ENCODE measurements at places on chromosomes 5 and 9. TPM values are rescaled to one million over a fixed set of nuclear protein-coding genes. Genes with fewer than 3 reads are reported as not detected.

Gene FCN2
- total RNA-seq, result not detected

GRCh38 chr9:81621785-81622259, 67.5 kb downstream of the TLE1 start:
- no peaks in the 10 kb centered on the region for H3K4me1 ChIP-seq
- DNase-seq, result no peak
- H3K4me3 ChIP-seq, result no peak overlapping the region
- no peaks in the 10 kb centered on the region for H3K27me3 ChIP-seq
- H3K27ac ChIP-seq, result no peak overlapping the region

Gene PGM5
- 145 TPM for total RNA-seq

- DNase-seq, result no peak
- H3K27ac ChIP-seq, result no peak overlapping the region
- H3K27me3 ChIP-seq, result no peaks in the 10 kb centered on the region
Measured at GRCh38 chr5:108801301-108801700, 53.6 kb downstream of the FER start.

DNA sequence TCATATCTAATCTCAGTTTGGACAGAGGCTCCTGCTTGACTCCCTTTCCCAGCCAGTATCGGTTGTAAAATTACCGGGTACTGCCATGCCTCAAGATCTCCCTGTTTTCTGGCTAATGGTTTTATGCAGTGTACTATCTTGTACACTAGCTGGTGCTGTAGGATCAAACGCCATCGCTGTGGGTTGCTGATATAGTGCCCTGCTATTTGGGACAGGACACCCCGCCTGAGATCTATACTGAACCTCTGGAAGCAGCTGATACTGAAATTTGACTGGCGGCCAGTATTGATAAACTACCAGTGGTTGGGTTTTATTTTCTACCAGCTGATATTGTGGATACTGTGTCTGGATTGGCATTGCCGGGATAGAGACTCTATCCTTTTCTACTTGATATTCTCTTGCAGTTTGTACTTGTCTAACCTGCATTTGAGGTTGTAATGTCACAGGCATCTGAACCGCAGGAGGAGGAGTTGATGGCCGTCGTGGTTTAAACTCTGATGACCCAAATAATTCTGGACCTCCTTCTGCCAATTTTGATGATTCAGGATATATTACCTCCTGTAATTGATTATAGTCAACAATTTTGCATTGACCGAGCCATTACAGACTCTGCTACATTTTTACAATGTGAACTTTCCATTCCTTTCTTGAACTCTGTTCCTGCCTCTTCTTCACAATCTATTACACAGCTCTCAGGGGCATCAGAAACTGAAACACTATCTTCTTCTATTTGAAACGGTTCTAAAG, 112.5 kb upstream of the LARP1 start:
- no peak overlapping the region for H3K4me3 ChIP-seq
- H3K27me3 ChIP-seq, result no peaks in the 10 kb centered on the region
- H3K27ac ChIP-seq, result no peak overlapping the region
- no peaks in the 10 kb centered on the region for H3K36me3 ChIP-seq

- H3K4me3 ChIP-seq, result no peak overlapping the region
- peak; percentile 47 for DNase-seq
- H3K27me3 ChIP-seq, result peaks cover 49% of the 10 kb centered on the region
- H3K36me3 ChIP-seq, result no peaks in the 10 kb centered on the region
- H3K27ac ChIP-seq, result peak overlapping the region; percentile 42
Measured at GRCh38 chr9:134533850-134534588, 107.6 kb upstream of the COL5A1 start.

Gene POU5F2
- 8.3 TPM for total RNA-seq

GRCh38 chr5:179193746-179194145, 133.6 kb downstream of the ZNF354C start:
- H3K27me3 ChIP-seq, result no peaks in the 10 kb centered on the region
- H3K4me3 ChIP-seq, result no peak overlapping the region
- no peak for DNase-seq
- H3K4me1 ChIP-seq, result no peaks in the 10 kb centered on the region
- no peaks in the 10 kb centered on the region for H3K36me3 ChIP-seq

DNA sequence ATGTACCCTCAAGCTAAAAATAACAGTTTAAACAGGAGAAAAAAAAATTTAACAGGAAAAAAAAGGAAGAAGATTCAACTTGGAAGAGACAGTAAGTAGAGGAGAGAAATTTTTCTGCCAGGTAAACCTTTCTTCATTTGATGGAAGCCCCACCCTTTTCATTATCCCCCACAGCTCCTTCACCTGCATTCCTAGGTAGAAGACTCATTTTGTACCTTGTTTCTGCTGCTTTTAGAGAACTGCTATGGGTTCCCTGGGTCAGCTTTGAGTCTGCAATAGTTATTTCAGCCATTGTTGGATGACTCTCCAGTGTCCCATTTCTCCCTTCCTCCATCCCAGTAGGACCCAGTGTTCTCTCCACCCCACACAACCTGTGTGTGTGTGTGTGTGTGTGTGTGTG, 74.1 kb upstream of the CPEB4 start:
- no peaks in the 10 kb centered on the region for H3K4me1 ChIP-seq
- no peak overlapping the region for H3K4me3 ChIP-seq
- H3K27me3 ChIP-seq, result no peaks in the 10 kb centered on the region
- no peak overlapping the region for H3K27ac ChIP-seq

- H3K4me3 ChIP-seq, result no peak overlapping the region
- H3K4me1 ChIP-seq, result peaks cover 46% of the 10 kb centered on the region
- H3K27ac ChIP-seq, result no peak overlapping the region
- peaks cover 31% of the 10 kb centered on the region for H3K36me3 ChIP-seq
- DNase-seq, result no peak
Measured at GRCh38 chr5:1797855-1798254, 1.8 kb downstream of the MRPL36 start.
